Activated CD8-positive, alpha-beta memory T cell treated with anti-CD3 and anti-CD28 coated beads for 1 hour (primary cell): ENCODE measurements at places on chromosomes 1 and 21.

DNA sequence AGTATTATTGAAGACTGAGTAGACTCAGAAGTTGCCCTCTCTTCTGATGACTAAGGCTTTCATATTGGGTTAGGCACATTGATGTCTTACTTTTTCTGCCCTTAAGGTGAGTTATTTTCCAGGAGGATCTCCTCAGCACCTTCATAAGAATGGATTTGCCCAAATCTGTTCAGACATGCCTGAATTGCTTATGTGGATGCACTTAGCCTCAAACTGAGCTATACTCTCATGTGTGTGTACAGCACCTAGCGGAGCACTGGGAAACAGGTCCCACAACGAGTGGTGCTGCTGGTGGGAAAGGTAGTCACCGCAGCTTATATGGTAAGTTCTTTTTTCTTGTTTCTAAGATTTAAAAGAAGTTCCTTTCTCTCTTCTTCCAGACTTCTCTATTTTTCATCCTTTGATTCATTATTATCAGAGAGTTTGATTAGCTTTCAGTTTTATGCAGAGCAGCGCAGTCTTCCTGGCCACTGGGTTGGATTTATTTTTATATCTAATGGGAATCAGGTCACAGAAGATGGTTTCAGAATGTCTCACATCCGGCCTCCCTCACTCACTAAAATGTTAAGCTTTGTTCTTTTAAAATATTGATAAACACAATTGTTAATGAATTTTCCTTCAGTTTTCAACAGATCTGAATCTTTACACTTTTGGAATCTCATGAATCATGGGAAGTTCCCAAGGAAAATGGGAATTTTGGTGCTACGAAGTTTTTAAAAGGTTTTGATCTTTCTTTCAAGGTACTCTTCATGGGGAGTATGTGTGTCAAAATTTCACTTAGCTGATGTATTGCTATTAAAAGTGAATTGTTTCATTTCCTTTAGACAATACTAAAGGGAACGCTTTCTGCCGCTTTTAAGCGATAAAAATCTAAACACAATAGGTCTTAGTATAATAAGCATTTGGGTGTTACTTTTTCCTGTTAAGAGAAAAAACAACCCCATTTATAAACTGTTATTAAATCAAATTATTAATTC is 58.5 kb downstream of the EXTL2 start:
- DNase-seq: no peak

DNA sequence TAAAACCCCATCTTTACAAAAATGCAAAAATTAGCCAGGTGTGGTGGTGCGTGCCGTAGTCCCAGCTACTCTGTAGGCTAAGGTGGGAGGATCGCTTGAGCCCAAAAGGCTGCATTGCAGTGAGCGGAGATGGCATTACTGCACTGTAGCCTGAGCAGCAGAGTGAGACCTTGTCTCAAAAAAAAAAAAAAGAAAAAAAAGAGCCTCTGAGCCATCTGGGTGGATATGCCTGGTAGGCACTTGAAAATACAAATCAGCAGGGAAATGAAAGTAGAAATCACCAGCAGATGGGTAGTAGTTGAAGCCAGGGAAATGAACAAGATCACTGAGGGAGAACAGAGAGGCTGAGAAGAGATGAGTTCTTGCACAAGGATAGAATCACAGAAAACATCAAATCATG is 131.0 kb upstream of the HMCN1 start:
- no peak for DNase-seq

GRCh38 chr1:89649783-89650182 is 16.9 kb downstream of the LRRC8C start:
- DNase-seq: no peak

GRCh38 chr1:88537787-88538186 is 146.3 kb upstream of the PKN2 start:
- no peak for DNase-seq

DNA sequence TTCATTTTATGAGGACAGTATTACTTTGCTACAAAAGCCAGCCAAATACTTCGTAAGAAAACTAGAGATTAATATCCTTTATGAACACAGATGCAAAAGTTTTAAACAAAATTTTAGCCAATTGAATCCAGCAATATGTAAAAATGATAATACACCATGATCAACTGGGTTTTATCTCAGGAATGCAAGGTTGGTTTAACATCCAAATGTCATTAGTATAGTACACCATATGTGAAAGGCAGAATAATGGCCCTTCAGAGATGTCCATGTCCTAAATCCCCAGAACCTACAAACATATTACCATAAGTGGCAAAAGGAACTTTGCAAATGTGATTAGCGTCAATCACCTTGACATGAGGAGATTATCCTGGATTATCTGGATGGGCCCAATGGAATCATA is 16.7 kb upstream of the KCNJ6 start:
- no peak for DNase-seq

DNA sequence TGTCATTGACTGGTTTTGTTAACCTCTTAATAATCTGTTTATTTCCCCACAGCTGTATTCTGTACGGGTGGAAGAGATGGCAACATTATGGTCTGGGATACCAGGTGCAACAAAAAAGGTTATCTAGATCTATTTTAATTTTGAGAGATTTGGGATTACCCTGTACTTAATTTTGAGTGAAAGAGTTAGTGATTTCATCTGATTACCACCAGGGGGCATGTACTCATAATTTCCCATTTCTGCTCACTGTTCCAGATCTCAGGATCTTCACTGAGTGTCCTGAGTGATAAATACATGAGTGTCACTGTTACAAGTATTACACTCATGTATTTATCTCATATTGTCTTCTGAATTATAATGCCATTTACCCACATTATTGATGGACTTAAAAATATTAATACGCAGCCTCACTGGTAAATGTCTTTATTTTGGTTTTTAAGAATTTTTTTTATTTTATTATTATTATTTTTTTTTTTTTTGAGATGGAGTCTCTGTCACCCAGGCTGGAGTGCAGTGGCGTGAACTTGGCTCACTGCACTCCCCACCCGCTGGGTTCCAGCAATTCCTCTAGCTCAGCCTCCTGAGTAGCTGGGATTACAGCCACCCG is 27.4 kb downstream of the DTL start:
- no peak for DNase-seq

GRCh38 chr1:75233302-75233929 is 99.2 kb downstream of the LHX8 start:
- DNase-seq: no peak

- DNase-seq: no peak
Measured at GRCh38 chr1:58968360-58968952, 184.6 kb upstream of the JUN start.

- no peak for DNase-seq
Measured at GRCh38 chr1:200238311-200238710, 171.5 kb downstream of the ZNF281 start.

DNA sequence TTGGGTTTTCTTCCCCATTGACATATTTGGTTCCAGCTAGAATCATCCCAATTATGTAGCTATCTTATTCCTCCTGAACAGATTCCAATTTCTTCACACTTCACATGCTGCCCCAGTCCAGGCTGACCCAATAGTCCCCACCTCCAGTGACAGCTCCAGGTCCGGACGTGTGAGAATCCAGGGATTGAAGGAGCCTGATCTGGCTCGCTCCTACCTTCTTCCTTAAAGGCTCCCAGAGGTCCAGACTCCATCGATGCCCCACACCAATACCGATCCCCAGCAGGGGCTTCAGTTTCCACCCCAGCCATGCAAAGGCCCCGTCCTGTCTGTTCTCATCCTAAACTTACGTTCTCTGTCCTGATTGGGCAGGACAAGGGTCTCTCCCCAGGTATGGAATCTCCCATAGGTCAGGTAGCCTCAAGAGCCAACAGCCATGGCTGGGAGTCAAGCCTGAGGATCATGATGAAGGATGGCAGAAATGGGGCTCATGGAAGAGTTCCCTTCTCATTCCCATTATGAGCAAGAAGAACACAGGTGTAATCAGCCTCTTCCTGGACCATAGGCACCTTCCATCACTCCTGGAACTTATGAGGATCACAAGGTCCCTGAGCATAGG is 20.4 kb upstream of the SLAMF9 start:
- DNase-seq: no peak

DNA sequence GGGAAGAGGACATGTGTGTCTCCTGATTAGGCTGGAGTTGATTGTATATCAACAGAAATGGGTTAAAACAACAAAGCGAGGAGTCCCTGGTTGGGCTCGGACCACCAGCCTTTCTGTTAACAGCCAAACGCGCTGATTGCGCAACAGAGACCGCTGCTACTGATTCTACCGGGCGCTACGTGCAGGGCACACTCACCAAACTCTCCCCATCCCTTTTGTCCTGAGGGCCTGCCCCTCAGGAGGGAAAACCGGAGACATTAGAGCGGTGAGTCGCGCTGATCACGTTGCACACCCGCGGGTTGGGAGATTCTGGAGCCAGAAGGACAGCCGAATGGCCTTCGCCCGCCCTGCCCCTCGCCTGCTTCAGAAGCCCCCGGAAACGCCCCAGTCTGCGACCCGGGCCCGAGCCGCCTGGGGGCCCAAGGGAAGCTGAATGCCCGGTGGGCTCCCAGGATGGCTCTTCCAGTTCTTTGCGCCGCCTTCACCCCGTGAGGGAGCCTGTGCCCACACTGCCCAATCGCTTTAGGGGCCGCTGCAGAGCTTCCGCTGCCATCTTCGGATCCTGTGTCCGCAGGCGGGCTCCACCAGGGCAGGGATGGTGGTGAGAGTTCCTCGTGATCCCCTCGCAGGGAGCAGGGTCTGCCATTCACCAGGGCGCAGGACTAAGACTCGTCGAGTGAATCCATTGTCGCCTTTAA is 165.4 kb upstream of the NBPF11 start:
- no peak for DNase-seq
